ENCODE measurements at places on chromosomes 16 and 17. TPM values are rescaled to one million over a fixed set of nuclear protein-coding genes. Genes with fewer than 3 reads are reported as not detected.

- no peak for DNase-seq
Measured at GRCh38 chr16:67017421-67017750, 11.6 kb upstream of the CBFB start.

- DNase-seq, result no peak
Measured at GRCh38 chr16:66370786-66371684, 4.5 kb downstream of the CDH5 start.

- DNase-seq, result no peak
Measured at GRCh38 chr17:68835071-68835470, 120.1 kb downstream of the ABCA8 start.

DNA sequence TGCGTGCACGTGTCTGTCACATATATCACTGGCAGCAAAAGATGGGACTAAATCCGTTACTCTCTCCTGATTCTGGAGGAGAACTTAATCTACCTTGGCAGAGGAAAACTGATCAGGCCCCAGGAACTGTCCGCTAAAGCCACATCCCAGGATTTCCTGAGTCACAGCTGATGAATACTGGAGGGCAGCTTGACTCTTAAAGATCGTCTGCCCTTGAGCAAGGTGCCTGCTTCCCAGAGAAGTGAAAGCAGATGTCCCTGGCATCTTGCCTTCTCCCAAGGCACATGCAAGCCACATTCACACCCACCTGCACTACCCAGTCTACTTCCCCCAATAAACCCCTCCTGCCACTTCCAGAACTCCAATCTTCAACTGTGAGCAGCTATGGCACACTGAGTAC lies 99.8 kb downstream of the CPPED1 start:
- no peak for DNase-seq

STAC2 gene
- 0.61 TPM for polyA plus RNA-seq

SCGB1C2 gene
- not detected for polyA plus RNA-seq

DNA sequence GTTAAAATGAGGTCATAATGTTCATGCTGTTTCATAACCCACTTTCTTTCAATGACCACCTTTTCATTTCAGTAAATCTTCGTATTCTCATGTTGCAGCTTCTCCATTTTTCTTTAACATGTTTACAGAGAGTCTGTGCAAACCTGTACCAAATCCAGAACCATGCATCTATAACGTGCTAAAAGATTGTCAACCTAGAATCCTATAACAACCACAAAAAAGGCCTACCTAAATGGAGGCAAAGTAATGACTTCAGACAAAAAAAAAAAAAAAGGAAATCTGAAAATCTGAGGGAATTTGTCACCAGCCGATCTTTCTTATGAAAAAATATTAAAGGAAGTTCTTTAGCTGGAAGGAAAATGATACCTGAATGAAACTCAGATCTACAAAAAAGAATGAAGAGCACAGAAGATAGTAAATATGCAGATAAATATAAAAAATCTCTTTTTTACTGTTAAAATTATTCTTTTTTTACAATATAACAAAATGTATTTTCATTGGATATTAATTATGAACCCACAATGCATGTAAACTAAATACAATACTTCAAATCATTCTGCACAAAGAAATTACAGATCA lies 1.4 kb upstream of the SLFN11 start:
- no peak for DNase-seq

ASGR2 gene
- 0.40 TPM for polyA plus RNA-seq

- DNase-seq, result no peak
Measured at GRCh38 chr17:52026075-52026474, 132.4 kb downstream of the CA10 start.

DNA sequence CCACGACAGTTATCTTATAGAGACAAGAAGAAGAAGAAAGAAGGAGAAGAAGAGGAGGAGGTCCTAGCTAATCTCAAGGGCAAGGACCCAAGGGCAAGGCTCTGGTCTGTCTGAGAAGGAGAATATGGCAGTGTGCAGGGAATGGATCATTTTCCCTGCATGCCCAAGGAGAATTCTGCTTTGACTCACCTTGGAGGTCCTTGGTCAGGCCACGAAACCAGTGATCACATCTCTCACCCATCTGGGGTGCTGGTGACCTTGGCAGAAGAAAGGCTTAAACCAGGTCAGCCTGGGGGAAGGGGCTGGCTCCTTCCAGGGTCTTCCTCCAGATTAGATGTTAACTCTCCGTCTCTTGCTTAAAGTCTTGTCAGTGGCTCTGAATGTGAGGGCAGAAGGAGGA lies 1.6 kb upstream of the FMNL1 start:
- no peak for DNase-seq

- no peak for DNase-seq
Measured at GRCh38 chr17:73976147-73976546, 227.3 kb upstream of the RPL38 start.

DNA sequence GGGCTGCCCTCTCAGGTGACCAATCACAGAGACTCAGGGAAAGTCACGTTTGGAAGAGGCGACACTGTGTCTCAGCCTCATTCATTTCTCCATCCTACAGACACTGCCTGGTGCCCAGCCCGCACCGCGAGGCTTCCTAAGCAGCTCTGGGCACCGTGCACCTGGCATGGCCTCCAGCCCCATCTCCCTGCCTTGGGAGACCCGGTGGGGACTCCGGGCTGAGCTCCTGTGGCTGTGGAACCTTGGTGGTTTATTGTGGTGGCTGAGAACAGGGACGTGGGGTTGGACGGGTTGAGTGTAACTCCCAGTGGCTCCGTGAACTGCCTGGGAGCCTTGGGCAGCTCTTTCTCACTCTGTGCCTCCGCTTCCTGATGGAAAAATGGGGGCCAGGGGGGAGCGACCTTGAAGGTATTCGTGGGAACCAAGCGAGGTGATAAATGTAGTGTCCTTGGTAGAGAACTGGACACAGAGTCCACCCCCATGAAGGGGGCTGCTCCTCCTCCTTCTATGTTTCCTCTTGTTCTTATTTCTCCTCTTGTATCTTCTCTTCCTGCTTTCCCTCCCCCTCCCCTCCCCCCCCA lies 215.4 kb downstream of the SEC14L1 start:
- DNase-seq, result no peak

- DNase-seq, result no peak
Measured at GRCh38 chr17:17142556-17142955, 63.6 kb downstream of the PLD6 start.

- no peak for DNase-seq
Measured at GRCh38 chr17:64129515-64129764, 504 bp downstream of the ERN1 start.

GRCh38 chr16:19735074-19735867 lies 17.2 kb downstream of the IQCK start:
- DNase-seq, result no peak

DNA sequence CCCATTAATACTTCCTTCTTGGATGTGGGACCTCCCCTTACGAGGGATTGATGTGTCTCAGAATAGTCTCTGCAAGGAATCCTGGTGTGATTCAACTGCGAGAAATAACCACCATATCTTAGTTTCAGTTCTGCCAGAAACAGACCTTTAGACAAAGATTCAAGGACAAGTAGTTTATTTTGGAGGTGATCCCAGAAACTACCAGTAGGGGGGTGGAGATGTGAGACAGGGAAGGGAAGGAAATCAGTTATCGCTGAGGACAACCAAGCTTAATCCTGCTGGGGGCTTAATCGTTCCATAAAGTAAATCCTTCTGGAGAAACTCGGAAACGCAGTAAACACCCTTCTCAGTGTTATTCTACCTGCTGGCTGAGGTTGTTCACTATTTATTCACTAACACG lies 5.0 kb upstream of the SDR42E1 start:
- DNase-seq, result peak; percentile 77

DNA sequence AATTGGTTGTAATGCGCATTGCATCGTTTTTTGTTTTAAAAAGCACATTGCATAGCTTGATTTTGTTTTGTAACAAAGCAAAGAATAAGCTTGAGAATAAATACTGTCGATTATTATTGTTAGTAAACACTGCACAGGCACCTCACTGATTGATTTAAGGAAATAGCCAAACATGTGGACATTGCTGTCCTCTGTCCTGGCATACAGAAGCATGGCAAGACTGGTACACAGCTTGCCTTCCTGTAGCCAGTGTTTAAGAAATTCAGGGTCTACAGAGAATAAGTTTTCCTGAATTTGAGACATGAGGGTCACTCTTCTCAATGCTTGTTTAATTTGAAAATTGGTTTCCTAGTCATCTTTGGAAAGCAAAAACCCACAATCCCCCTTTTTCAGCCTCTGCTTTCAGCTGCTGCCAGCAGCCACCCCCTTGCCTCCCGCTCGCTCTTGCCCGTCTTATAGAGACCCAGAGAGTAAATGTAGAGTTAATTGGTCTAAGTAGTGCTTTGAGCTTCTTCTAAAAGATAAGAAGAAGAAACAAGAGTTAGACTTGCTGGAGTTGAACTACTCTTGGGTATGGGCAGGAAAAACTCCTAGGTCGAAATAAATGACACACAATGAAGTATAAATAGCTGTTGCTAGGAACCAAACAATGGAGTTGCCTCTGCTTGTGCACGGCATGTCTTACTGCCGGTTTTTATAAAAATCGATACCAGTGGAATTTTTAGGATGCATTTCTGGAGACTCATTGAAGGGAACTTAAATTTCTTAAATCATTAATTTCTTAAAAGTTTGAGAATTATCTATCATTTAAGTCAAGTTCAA lies 116.6 kb downstream of the MRTFB start:
- no peak for DNase-seq

GRCh38 chr17:48795444-48796162 lies 21.4 kb downstream of the TTLL6 start:
- DNase-seq, result peak; percentile 87

NEUROD2 gene
- 0.01 TPM for polyA plus RNA-seq

MSRB1 gene
- 38.8 TPM for polyA plus RNA-seq

TNFRSF13B gene
- polyA plus RNA-seq, result 0.07 TPM

DNA sequence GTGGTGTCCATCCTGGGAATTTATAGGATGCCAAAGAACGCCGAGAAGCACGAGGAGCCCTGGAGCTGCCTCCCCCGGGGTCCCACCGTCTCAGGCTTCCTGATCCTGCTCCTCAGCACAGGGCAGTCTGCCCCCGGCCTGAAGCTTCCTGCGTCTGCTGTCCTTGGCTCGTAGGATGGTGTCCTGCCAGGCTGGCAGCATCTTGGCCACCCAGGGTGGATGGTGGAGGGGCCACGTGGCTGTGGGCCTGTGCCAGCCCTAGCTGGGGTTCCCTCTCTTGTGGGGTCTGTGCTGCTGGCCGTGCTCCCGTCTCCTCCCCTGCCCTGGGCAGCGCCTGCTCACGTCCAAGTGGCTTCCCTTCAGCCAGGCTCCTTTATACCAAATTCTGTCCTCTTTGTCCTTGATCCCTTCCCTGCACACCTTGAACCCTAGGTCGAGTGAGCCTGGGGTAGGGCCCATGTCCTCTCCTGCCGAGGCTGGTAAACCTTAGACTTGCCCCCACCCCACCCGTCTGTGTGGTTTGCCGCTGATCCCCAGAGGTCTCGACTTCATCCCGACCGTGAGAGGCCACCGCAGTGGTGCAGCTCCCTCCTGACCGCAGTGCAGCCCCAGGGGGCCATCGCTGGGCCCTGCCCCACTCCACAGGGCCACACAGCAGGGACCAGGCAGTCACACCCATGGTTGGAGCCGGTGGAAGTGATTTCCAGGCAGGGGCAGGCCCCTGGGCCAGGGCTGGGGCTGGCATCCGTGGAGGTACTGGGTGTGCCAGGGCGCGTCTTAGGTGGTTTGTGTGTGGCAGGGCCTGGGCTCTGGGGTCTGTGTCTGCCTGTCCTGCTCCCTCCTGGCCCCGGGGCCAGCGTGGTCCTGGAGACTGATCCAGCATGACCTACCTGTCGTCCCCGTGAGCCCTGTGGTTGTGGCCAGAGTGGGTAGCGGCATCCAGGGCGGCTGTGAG lies 46.5 kb downstream of the BAIAP2 start:
- DNase-seq, result no peak

MFAP4 gene
- 116 TPM for polyA plus RNA-seq

DNA sequence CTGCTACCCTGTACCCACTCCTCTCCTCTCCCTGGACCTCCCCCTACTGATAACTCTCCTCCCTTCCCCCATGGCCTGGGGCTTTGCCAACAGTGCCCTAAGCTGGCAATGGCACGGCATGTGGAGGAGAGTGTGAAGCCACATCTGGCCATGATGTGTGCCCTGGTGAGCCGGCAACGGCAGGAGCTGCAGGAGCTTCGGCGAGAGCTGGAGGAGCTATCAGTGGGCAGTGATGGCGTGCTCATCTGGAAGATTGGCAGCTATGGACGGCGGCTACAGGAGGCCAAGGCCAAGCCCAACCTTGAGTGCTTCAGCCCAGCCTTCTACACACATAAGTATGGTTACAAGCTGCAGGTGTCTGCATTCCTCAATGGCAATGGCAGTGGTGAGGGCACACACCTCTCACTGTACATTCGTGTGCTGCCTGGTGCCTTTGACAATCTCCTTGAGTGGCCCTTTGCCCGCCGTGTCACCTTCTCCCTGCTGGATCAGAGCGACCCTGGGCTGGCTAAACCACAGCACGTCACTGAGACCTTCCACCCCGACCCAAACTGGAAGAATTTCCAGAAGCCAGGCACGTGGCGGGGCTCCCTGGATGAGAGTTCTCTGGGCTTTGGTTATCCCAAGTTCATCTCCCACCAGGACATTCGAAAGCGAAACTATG lies 5.2 kb downstream of the TRAF4 start:
- DNase-seq, result no peak

KRT222 gene
- 2.0 TPM for polyA plus RNA-seq

DNA sequence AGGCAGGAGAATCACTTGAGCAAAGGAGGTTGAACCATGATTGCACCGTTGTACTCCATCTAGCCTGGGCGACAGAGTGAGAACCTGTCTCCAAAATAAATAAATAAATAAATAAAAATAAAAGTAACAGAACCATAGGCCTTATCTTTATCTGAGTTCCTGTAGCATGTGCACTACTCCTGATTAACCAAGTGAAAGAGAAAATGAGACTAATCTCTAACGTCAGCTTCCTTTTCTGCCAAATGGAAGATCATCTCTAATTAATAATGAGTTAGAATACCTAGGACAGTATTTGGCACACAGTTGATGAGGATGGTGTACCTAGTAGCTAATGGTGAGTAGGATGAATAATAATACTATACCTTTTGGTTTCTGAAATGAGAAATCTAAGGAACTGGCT lies 520.4 kb downstream of the WWOX start:
- DNase-seq, result no peak

GRCh38 chr17:8142158-8142886 lies 9.9 kb downstream of the PER1 start:
- no peak for DNase-seq

- DNase-seq, result no peak
Measured at GRCh38 chr16:4384509-4384942, 12.9 kb downstream of the VASN start.

MT3 gene
- polyA plus RNA-seq, result 0.97 TPM

GRCh38 chr17:60155815-60156214 lies 6.0 kb downstream of the CA4 start:
- no peak for DNase-seq

IL17C gene
- polyA plus RNA-seq, result not detected

All from large intestine (tissue), 12 donors.